Stimulated activated CD4-positive, alpha-beta T cell treated with anti-CD3 and anti-CD28 coated beads, Interleukin-1b, Interleukin-23, amount 100 ng/mL, for 24 hours (primary cell): ENCODE measurements at places on chromosomes 12 and 14.

DNA sequence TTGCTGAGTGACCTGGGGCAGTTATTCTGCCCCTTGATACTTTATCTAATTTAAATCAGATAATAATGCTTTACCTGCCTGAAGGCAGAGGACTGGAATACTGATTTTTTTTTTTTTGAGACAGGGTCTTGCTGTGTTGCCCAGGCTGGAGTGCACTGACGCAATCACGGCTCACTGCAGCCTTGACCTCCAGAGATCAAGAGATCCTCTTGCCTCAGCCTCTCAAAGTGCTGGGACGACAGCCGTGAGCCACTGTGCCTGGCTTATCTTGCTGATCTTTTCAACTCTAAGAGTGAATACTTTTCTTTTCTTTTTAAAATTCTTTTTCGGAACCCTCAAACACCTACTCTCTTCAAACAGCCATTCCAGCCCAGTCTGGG, 699 bp upstream of the B4GALNT3 start:
- no peak for DNase-seq

- no peak for DNase-seq
These were observed 8.3 kb upstream of the TBX5 start for GRCh38 chr12:114414031-114414865.

- no peak for DNase-seq
These were observed 11.1 kb downstream of the KIF21A start for GRCh38 chr12:39431797-39432196.

DNA sequence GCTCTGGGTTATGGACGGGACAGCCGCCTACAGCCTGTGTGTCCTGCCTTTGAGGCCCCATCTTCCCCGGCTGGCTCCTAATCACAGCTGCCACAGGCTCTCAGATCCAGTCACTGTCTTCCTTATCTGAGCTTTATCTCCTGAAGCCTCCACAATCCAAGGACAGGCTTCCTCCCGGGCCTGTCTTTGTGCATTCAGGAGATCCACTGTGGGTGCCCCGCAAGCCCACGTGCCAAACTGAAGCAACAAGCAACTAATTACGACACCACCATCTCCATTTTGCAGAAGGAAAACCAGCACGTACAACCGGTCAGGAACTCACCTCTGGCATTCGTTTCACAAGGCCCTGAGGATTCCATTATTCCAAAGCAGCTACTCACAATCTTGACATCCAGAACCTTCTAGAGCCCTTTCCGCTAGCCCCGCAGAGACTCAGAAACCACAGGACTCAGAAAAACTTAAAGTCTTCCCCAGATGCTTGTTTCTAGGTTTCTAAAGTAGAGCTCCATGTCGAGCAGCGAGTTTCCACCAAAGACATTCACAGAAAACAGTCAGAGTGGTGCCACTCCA, 14.0 kb downstream of the SYNE3 start:
- DNase-seq, result no peak

DNA sequence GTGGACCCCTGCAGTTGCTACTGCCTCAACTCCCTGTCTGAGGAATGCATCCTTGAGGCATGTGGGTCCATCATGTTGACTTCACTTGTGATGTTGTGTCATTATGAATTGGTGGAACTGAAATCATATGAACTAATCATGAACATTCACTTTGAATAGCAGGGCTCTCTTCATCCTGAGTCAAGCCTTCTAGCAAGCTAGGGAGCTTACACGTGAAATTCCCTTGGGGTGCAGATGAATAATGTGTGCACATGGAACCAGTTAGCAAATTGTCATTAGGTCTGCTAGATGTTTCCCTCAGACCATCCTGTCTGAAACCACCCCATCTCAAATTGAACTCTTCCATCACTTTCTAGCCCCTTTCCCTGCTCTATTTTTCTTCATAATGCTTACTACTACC, 3.6 kb downstream of the COQ6 start:
- no peak for DNase-seq

DNA sequence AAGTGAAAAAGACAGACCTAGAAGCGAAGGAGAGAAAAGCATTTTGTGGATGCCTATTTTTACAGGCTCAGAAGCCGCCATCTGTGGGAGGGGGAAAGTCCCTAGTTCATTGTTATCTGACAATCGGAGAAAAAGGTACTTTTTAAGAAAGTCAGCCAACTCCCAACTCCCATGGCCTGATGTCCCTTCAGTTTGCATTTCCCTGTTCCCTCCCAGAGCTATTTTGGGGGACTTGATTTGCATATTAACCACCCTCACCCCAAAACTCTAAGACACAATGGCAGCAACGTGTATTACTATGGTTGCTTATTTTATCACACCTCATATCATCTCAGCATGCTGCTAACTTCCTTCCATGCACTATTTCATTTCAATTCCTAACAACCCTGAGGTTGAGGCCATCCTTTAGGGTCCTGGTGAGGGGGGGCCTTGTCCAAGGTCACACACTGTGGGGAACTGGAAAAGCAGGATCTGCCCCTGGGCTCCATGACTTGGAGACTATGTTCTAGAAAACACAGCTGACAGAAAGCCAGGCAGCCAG, 18.7 kb downstream of the HVCN1 start:
- DNase-seq, result no peak

DNA sequence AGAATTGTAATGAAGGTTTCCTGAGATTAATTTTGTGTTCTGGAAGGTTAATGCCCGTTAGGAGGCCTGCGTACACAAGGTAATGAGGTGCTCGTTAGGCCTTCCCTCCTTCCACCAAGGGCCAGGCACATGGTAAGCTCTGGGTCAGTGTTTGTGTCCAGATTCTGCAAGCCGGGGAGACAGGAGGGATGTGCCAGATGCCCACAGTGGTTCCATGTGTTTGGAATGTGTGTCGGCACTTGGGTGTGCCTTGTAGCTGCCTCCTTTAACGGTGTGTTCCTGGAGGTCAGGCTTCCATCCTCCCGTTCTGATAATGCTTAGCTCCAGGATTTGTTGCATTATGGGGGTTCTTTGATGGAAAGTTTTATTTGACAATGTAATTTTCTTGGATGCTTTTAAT, 5.7 kb downstream of the TRAF3 start:
- no peak for DNase-seq

DNA sequence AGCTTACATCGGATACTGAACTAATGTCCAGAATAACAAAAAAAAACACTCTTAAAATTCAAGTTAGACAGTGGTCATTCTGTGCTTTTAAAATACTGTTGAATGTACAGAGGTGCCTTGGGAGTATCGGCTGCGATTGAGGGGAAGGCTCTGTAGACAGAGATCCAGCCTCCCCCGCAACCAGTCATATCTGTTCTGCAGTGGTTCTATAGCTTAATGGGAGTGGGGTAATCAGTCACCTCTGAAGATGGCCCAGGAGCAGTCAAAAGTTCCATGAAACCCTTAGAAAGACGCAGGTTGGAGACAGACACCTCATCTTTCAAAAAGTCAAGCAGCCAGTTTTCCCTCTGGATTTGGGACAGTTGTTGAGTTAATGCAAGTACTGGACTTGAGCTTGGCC, 1486.6 kb upstream of the TMEM132C start:
- DNase-seq, result no peak

DNA sequence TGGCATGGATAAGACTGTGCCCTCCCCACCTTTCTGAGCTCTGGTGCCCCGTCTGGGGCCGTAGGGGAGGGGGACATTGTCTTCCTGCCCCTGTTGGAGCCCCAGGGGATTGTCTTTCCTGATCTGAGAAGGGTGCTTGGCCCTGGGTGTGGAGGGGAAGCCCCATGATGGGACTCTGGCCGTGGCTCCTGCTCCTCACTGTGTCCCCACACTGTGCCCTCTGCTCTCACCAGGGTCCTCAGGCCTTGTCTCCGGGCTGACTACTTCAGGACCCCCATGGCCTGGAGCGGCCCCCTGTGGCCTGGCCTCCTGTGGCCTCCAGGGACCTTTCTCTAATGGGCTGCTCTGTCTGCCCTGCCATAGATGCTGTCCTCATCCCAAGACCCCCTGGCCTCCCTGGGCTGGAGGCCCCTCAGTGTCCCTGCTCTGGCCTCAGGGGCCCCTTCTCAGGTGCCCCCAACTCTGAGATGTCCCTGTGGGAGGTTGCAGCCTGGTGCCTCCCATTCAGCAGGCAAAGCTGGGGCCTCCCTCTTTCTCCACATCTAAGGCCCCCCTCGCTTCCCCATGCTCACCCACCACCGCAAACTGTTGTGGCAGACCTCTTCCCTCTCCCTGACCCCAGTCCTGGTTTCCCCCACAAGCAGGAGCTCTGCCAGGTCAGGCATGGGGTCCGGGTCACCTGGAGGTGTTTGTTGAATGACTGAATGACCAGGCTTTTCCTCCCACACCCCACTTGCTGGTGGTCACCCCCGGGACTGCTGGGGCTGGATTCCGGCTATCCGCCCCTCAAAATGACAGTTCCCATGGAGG, 4.0 kb downstream of the KIF26A start:
- no peak for DNase-seq

DNA sequence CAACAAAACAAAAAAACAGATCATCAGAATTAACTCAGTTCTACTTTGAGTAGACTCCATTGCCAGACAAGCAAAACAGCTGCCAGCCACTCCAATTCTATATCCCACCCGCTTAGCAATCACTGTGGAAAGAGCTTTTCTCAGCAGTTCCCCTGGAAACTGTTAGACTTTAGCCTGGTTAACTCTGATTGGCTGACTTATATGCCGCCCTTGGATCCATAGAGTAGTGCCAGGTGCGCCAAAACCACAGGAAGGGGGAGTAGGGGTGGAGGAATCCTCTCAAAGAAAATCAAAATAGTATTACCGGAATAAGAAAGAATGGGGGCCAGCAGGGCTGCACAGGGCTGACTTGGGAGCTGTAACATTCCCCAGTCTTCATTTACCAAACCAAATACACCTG, 5.4 kb upstream of the EML5 start:
- DNase-seq, result no peak

GRCh38 chr14:104072586-104072985, 12.9 kb upstream of the ASPG start:
- DNase-seq, result no peak

DNA sequence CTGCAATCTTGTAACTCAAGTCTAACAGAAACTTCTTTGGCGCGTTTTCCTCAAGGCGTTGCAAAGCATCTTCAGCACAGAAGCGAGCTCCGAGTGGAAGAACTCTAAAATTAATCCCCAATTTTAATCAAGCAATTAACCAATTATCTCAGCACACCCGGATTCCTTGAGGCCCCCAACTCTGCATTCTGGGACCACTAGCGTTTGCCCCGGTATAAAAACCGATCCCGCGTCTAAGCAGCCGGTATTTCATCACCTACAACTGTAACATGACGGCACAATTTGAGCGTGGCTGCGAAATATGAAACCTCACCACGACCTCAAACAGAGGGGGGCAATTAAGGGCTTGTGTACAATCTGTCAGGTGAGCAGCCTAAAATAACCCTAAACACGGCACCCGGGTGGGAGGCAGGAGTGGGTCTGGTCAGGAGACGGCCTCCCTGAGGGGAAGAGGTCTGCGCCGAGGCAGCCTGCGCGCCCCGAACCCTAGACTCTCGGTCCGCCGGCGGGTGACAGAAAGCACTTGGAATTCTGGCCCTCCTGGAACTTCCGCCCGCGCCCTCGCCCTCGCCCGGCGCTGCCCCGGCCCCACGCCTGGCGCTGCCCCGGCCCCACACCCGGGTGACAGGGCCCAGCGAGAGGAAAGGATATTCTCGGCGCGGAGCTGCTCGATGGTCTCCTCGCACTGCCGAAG, 594 bp downstream of the ZCCHC8 start:
- peak; percentile 18 for DNase-seq

GRCh38 chr12:11749943-11750690, 100.6 kb downstream of the ETV6 start:
- no peak for DNase-seq

GRCh38 chr14:98633380-98633779, 638.6 kb downstream of the BCL11B start:
- DNase-seq, result no peak
